Sciatic nerve (tissue), 2 donors: ENCODE measurements at places on chromosomes 11 and 22.

GRCh38 chr11:21343204-21343603 lies 673.8 kb downstream of the NELL1 start:
- DNase-seq: no peak

- no peak for DNase-seq
Measured at GRCh38 chr22:19555651-19556050, 31.4 kb upstream of the CLDN5 start.

DNA sequence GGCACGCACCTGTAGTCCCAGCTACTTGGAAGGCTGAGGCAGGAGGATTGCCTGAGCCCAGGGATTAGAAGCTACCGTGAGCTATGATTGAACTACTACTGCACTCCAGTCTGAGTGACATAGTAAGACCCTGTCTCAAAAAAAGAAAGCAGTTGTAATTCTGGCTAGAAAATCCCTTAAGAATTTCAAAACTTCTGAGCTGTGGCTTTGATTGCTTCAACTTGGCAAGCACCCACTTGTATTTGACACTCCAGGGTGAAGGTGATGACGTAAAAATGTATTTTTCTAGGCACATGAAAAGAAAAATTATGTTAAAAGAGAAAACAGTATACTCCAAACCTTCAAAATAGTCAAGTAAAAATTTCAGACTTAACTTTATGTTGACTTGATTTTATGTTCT lies 23.6 kb upstream of the ALKBH3 start:
- no peak for DNase-seq

GRCh38 chr11:23151819-23152218 lies 291.5 kb upstream of the CCDC179 start:
- no peak for DNase-seq

GRCh38 chr11:116890193-116890592 lies 52.8 kb upstream of the APOA1 start:
- DNase-seq: no peak

DNA sequence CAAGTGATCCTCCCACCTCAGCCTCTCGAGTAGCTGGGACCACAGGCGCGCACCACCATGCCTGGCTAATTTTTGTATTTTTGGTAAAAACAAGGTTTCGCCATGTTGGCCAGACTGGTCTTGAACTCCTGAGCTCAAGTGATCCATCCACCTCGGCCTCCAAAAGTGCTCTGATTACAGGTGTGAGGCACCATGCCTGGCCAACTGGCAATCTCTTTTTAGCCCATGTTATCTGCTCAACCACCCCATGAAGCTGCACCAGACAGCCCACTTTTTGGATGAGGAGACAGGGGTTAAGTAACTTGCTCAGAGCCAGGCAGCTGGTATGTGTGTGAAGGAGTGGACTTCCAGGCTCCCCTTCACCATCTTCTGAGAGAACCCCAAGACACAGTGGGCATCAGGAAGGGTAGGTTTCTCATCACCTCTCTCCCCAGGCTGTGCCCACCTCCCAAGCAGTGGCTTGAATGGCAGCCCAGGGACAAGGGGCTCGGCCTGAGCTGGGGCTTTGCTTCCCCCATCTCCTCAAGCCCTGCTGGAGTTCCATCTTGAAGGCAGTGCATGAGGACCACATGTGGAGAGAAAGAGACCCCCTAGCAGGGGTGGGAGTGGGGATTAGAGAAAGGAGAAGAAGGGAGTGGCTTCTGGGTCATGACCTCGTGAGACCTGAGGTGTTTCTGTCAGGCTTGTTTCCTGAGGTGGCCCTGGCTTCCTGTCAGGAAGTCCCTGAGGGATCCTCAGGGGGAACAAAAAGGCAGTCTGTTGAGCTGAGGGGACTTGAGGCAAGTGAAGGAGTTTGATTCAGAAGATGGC lies 87.5 kb upstream of the PARVA start:
- no peak for DNase-seq

DNA sequence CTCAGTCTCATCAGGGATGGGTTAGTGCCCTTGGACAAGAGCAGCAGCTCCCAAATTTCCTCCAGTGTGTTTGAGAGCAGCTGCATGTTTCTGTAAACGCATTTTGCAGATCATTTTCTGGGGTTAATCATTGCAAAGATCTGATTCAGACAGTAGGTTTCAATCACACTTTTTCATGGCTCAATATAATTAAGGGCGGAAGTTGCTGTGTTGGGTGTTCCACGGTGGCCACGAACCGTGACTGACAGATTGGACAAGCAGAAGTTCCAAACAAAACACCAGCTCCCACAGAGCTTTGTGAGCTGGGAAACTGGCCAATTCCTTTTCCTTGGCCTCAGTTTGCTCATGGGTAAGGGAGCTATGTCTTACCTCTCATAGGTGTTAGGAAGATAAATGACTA lies 8.4 kb upstream of the RASSF10 start:
- DNase-seq: no peak

- DNase-seq: peak; percentile 33
Measured at GRCh38 chr11:8258784-8259183, 4.9 kb downstream of the LMO1 start.

GRCh38 chr11:78039391-78039918 lies 16.4 kb upstream of the KCTD14 start:
- DNase-seq: no peak

DNA sequence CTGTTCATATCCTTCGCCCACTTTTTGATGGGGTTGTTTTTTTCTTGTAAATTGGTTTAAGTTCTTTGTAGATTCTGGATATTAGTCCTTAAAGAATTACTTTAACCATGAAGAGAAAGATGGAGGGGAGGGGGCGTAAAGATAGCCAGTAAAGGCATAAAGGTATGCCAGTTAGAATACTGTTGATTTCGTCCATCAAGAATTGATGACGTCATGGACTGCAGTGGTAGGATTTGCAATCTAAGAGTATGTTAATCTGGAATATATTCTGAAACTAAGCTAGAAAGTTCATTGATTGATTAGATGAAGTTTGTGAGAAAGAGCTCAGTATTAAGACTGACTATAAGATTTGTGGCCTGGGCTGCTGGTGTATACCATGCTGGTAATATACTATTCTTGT lies 856.1 kb downstream of the NTM start:
- no peak for DNase-seq

DNA sequence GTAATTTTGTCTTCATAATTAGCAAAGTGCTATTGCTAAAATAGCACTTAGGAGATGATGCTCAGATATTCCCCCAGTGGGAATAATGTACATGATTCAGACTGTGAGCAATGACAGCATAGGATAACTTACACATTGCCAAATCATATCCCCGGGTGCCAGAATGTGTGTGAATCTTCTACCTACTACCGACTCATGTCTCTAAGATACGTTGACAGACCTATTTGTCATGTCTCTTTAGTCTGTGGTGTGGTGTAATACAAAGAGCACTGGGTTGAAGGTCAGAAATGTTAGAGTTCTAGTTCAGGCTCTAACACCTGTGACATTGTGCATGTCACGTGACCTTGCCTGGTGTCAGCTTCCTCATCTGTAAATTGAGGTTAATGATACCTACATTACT lies 31.0 kb upstream of the PICALM start:
- no peak for DNase-seq

- DNase-seq: no peak
Measured at GRCh38 chr22:44799077-44799945, 46.9 kb downstream of the ARHGAP8 start.

DNA sequence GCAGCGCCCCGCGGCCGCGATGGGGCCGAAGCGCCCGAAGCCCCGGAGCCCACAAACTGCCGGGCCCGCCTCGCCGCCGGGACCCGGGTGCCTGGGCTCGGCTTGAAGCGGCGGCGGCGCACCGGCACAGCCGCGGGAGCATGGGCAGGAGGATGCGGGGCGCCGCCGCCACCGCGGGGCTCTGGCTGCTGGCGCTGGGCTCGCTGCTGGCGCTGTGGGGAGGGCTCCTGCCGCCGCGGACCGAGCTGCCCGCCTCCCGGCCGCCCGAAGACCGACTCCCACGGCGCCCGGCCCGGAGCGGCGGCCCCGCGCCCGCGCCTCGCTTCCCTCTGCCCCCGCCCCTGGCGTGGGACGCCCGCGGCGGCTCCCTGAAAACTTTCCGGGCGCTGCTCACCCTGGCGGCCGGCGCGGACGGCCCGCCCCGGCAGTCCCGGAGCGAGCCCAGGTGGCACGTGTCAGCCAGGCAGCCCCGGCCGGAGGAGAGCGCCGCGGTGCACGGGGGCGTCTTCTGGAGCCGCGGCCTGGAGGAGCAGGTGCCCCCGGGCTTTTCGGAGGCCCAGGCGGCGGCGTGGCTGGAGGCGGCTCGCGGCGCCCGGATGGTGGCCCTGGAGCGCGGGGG lies 346 bp downstream of the FJX1 start:
- peak; percentile 60 for DNase-seq

DNA sequence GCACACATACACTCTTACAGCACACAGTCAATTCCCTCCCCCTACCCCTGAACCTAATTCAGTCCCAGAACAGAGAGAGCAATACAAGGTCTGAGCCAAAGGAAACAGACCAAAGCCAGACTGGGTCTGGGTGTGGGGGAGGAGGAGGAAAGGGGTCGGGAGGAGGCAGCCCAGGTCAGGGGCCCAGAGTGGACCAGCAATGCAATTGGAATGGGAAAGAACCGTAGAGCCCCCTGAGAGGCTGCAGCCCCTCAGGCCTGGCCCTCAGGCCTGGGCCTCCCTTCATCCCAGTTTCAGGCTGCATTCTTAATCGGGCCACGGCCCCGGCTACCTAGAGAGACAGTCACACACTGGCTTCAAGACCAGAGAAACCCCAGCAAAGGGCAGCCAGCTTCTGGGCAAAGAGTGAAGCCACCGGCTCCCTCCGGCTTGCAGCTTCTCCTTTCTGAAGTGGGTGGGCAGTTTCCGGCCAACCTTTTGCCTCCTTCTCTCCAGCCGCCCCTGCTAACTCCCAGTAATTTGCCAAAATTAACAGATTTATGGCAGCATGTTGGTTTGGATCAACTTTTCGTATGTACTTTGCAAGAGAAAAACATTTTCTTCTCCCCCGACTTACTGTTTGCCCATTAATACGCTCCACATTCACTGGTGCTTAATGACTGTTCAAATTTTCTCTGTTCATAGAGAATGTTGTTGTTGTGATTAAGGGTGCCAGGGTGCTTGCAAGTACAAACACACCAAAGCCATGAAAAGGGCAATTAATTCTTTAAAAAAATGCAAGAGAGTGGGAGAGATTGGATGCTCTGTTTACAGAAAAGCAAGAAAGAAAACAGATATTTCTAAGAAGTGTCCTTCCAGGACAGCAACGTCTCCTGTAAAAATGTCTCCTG lies 488.3 kb downstream of the MN1 start:
- DNase-seq: no peak

DNA sequence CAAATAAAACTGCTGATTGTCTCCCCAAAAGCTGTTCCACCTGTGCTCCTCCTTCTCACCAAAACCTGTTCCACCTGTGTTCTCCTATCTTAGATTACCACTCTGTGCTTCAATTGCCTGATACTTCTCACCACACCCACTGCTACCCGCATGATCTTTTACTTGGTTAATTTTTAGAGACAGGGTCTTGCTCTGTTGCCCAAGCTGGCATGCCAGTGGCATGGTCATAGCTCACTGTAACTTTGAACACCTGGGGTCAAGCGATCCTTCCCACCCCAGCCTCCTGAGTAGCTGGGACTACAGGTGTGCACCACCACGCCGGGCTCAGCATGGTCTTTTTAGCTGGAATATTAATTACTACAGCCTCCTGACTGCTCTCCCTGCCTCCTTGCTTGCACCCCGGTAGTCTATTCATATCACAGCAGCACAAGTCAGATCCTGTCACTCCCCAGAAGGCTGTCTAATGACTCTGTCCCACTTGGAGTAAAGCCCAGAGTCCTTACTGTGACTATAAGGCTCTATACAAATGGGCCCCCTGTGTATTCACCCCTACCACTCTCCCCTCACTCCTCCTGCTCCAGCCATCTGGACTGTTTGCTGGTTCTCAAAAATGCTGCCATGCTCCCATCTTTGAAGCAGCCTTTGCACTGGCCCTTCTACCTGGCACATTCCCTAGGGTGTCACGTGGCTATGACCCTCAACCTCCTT lies 3.5 kb downstream of the C11orf91 start:
- DNase-seq: peak; percentile 47

DNA sequence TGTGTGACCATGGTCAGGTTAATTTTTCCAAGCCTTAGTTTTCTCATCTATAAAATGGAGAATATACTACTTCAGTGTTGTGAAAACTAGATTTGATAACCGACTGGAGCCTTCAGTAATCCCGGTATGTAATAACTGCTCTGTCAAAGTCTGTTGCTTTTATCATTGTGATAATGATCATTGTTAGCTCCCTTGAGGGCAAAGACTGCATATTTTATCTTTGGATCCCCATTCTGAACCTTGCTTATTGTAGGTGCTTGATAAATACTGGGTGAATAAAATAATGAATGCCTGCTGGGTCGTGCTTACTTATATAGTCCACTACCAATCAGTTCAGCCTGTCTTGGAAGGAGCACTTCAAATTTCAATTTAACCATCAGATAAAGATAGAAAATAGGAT lies 105.3 kb downstream of the ARFGAP2 start:
- DNase-seq: no peak

GRCh38 chr11:134050541-134051383 lies 18.1 kb upstream of the JAM3 start:
- peak; percentile 89 for DNase-seq

DNA sequence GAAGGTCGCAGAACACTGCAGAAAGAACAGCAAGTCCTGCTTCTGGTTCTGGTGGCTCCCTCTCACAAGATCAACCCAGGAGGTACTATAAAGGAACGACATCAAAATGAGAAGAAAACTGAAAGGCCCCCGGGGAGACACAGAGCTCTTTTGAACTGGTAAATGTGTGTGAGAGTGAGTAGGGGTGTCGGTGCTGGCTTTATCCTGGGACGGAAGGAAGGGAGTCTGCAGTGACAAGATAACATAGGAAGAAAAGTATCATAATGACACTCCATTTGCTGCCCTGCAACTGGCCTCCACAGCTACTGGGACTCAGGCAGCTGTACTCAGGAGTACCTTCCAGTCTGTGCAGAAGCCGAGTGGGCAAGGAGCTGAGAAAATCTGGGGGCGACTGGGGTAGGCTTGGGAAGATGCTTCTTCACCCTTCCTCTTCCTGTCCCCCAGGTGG lies 60.9 kb downstream of the ENTHD1 start:
- DNase-seq: no peak

DNA sequence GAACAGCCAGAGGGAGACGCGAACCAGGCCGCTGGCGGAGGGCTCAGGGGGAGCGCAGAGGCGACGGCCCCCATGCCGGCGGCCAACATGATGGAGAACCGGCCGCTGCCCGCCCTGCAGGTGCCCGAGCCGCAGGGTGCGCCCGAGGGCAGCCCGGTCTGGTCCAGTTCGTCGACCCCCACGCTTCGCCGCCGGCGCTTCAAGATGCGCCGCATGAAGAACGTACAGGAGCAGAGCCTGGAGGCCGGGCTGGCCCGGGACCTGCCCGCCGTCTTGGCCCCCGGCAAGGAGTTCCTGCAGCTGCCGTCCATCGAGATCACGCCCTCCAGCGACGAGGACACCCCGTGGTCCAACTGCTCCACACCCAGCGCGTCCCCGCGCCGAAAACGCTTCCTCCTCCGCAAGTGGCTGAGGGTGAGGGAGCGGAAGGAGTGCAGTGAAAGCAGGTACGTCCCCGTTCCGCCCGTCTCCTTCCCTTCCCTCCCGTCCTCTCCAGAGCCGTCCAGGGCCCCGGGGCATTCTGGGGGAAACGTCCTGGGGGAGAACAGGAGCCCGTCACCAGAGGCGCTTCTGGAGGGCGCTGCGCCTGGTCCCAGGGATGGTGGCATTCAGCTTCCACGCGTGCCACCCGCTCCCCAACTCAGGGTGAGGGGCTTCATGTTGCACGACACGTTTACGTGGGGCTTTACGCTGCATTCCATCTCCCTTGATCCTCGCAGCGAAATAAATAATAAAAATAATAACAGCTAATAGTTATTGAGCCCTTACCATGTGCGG lies 840 bp downstream of the GRAMD1B start:
- peak; percentile 78 for DNase-seq

- no peak for DNase-seq
Measured at GRCh38 chr11:69301081-69301454, 7.1 kb downstream of the MYEOV start.

- no peak for DNase-seq
Measured at GRCh38 chr11:70771099-70771885, 373.0 kb downstream of the CTTN start.
